ENCODE measurements at places on chromosomes 3 and 15. TPM values are rescaled to one million over a fixed set of nuclear protein-coding genes. Genes with fewer than 3 reads are reported as not detected.
A peak's percentile ranks its signal among the peaks of the same experiment; 100 is the strongest.

DNA sequence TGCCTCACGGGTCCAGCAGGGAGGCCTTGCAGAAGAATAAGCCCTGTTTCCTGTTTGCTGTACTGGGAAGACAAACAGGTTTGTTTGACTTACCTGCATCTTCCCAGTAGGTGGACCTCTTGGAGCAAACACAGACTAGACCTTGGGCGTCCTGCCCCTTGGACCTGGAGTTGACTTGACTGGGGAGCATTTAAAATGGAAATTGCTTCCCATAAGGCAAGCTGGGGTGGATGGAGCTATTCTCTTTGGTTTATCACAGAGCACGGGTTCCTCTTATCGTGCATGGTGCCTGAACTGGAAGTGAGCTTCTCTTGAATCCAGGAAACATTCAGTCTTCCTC is 151.4 kb downstream of the RPLP1 start:
- no peak overlapping the region for H3K4me3 ChIP-seq
- no peak for DNase-seq
- no peak overlapping the region for H3K27ac ChIP-seq
- no peaks in the 10 kb centered on the region for H3K4me1 ChIP-seq

The VGLL3 gene
- 213 TPM for total RNA-seq

DNA sequence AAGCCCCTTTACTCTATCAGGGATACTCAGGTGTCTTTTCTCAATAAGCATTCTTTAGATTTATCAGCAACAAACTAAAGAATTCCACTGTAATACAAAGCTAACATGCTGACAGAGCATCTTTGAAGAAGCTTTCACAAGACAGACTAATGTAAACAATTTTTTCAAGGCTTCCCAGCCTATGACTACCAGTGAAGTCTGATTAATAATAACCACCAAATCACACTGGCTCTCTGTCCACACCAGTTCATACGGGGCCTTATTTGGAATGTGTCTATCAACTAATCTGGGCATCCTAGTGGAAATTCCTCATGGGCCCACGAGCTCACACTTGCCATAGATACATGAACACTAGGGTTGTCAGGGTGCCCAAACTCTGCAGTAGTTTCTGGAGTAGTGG is 84.5 kb downstream of the EFL1 start:
- peak; percentile 87 for DNase-seq
- no peaks in the 10 kb centered on the region for H3K27me3 ChIP-seq
- H3K4me3 ChIP-seq = peak overlapping the region; percentile 46
- H3K36me3 ChIP-seq = no peaks in the 10 kb centered on the region
- peak overlapping the region; percentile 95 for H3K27ac ChIP-seq
- peaks cover 29% of the 10 kb centered on the region for H3K4me1 ChIP-seq

The IQCB1 gene
- total RNA-seq = 13.9 TPM
